K562 (cell line): ENCODE measurements at places on chromosomes 3 and 15. TPM values are rescaled to one million over a fixed set of nuclear protein-coding genes. Genes with fewer than 3 reads are reported as not detected.

GRCh38 chr3:133119176-133119575, 81.0 kb downstream of the TMEM108 start:
- DNase-seq: no peak

DNA sequence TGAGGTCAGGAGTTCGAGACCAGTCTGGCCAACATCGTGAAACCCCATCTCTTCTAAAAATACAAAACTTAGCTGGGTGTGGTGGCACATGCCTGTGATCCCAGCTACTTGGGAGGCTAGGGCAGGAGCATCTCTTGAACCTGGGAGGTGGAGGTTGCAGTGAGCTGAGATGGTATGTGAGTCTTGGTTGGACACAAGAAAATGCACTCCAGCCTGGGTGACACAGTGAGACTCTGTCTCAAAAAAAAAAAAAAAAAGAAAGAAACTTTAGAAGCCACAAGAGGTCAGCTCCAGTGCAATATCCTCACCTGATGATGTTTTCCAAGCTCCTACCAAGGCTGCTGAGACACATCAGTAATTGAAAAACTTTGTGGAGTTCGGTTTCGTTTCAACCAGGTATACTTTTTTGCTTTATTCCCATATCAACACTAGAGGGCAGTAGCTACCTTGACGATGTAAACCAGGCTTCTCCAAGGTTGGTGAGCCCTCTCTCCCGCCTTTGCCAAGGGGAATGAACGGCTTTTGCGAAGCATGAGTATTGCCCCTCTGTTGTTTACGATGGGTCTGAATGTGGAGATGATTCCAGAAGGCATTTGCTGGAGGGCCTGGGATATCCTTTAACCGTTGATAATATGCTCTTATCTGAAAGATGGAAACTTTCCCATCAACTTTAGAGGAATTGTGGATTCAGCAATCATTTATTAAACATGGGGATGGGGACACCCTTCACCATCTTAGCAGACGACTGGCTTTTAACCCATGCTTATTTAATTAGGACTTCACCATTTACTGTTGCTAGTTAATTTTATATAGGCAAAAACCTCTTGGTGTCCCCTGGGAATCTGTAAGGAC, 202.8 kb downstream of the SV2B start:
- DNase-seq: peak; percentile 57

DAZL gene
- total RNA-seq: not detected in 2 replicates

DNA sequence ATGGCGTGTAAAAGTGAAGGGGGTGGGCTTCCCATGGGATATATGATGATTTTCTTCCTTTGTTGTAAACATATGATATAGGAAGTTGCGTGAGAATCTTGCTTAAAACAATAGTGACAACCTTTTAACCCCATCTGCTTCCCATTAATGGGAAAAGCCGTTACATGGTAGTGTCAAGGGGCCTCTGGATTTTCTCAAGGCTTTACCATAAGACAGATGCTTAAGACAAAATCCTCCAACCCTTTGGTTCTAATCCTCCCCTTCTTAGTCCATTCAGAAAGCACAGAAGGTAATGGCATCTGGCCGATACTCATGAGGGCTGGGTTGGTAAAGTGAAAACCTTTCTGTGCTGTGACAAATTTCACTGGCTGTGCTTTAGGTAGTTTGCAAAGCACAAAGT, 25.0 kb downstream of the DPH3 start:
- no peak for DNase-seq

OR5K2 gene
- not detected in 2 replicates for total RNA-seq

DNA sequence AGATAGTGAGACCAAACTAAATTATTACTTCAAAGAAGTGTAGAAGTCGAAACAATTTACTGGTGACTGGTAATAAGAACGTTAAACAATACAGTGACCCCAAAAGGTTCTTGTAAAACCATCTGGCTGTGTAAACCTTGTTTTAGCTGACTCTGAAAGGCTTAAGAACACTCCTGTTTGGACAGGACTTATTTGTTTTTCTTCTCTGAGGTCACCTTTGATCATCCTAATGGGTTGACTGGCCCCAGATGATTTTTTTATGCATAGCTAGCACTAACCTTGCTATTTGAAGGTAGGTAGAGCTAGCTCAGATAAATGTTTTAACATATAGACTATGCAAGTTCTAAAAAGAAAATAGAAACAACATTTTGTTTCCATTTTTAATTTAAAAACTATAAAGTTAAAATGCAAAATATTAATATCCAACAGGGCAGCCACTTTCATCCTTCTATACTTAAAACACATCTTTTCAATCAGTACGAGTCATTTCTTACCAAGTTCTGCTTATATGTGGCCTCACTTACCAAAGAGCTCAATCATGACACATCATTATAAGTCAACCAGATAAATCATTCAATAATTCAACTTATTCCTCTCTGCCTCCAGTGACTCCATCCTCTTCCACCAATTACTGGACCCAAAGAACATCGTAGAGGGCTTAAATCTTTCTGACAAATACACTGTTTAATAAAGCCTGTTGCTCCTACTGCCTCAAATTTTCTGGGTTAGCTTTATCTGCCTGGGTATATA, 158.8 kb downstream of the SSR3 start:
- DNase-seq: no peak

GRCh38 chr3:141112686-141113297, 61.6 kb downstream of the SPSB4 start:
- DNase-seq: no peak

- DNase-seq: no peak
These were observed 72.3 kb upstream of the PDZRN3 start for GRCh38 chr3:73697020-73697419.

DNA sequence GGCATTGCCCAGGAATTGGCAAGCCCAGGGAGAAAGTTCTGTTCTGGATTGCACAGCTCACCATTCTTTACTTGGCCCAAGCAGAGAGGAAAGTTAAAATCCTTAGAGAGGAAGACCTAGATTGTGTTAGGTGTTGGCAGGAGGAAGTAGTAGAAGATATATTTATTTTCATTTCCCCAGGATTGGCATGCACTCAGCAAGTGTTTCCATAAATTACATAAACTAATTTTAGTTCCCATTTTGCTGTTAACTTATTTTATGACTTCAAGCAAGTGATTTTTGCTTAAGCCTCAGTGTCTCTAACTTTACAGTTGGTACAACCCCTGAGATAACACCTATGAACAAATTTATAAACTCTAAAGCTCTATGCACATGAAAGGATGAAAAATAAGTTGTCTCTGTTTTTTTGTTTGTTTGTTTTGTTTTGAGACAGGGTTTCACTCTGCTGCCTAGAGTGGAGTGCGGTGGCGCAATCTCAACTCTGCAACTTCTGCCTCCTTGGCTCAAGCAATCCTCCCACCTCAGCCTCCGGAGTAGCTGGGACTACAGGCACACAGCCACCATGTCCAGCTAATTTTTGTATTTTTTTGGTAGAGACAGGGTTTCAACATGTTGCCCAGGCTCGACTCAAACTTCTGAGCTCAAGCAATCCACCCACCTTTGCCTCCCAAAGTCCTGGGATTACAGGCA, 31.2 kb upstream of the TOP2B start:
- DNase-seq: no peak

DNA sequence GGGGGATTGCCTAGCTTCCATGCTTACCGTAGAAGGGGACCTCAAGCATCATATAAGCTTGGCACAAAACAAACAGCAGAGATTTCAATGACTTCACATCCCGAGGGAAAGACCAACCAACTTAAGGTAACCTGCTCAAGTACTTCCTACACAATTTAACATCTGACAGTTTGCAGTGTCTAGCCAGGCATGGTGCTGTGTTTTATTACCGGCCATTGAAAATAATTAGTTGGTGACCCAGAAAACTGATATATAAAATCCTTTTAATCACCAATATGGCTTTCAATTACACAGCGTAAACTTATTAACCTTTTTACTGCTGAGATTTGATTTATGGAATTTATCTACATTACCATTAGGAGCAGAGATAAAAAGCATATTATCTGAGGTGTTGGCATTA, 268.3 kb downstream of the ARRDC4 start:
- DNase-seq: no peak

IL17RE gene
- 0.47 and 0.72 TPM in 2 replicates for total RNA-seq

GRCh38 chr15:95162531-95162930, 931.2 kb downstream of the MCTP2 start:
- DNase-seq: no peak

GRCh38 chr15:25481208-25481859, 42.5 kb upstream of the UBE3A start:
- no peak for DNase-seq

DNA sequence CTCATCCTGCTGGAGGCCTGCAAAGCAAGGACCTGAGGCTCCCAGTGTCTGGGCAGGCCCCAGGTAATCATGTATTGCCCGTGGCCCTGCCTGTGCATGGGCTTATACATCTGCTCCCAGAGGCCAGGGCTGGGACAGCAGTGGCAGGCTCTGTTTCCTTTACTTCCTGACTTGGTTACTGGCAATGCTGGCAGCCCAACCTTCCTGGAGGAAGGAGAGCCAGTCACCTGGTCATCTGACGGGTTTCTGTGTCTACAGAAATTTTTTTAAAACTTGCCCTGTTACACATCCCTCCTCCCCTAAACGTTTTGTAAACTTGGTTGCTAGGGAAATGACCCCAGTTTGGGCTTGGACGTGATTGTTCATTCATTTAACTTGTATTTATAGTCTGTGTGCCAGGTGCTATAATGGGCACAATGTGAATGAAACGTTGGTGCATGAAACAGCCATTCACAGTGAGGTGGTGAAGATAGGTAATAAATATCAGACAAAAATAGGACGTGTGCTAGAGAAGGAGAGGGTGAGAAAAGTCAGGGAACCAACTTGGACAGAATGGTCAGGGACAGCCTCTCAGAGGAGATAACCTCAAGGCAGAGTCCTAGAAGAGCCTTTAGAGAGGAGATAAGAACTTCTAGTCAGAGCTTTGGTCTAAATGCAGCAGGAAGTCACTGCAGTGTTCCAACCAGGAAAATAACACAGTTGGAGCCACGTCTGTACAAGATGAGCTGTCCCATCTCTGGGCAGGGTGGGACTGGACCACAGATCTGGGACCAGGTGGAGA, 14.1 kb downstream of the TEX264 start:
- peak; percentile 18 for DNase-seq

- DNase-seq: no peak
These were observed 102.2 kb downstream of the ABHD5 start for GRCh38 chr3:43792904-43793303.

DNA sequence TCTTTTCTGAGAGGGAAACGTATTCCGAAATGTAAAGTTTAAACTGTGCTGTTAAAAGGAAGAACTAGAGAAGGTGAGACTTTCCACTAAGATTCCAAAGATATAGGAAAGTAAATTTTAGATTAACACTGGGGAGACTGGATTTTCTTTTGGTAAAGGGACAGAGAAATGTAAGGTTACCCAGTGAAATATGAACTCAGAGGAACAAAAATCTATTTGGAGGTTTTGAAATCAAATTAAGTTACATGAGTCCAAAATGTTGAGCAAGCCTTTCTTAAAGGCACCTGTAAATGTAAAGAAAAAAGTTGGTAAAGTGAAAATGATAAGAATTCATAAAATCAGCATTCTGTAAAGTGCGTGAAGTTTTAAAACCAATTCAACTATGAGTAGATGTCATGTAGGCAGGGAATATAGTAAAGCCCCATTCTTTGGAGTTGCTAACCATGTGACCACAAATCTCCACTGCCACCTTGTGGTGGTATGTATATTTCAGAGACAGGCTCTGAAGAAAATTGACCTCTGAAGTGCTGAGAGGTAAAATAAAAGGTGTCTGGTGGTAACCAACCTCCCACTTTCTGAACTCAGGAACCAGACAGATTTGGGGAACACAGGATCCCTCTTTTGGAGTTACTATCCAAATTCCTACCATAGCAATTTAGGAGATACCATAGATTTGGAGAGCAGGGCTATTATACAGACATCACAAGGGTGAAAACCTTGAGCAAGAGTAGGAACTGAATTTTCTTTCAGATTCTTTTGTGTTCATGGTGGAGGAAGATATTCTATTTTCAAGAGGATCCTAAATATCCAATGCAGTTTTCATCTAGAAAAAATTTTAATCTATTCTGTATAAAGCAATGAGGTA, 215.3 kb downstream of the ROBO2 start:
- DNase-seq: peak; percentile 45

- DNase-seq: peak; percentile 16
These were observed 104.1 kb downstream of the TPRA1 start for GRCh38 chr3:127486321-127486944.

GRCh38 chr15:78641749-78642275, 802 bp upstream of the CHRNB4 start:
- DNase-seq: no peak

DNA sequence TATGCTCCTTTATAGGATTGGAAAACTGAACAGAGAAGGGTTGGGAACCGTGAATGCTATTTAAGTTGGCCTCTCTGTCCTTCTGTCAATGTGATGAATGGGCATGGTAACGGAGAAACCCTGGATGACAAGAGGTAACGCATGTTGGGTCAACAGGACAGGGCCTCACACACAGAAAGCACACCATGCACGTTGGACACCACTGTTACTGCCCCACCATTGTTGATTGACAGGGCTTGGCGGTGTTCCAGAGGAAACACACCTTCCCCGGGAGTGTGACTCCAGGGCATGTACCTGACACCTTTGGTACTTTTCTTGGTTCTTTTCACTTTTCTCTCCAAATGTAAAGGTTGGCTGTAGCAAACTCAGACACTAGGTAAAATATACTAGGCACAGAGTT, 548.5 kb downstream of the OCA2 start:
- no peak for DNase-seq

DNA sequence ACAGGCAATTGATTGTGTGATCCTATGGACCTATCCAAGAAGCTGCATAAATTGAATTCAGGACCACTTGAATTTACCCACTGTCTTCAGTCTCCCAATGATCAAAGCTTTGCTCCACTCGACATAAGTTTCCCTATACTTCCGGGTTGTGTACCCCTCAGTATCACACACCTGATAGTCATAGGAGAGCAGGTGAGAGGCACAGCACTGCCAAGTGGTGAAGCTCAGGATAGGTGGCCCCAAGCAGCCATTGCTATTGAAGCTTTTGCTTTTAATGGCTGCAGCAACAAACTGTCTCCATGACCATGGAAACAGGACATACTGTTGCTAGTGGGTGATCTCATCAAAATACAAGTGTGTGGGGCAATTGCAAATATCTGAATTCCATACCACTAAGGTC, 27.7 kb downstream of the GASK1A start:
- DNase-seq: no peak

GRCh38 chr15:32908135-32908801, 190.5 kb downstream of the GREM1 start:
- no peak for DNase-seq

DNA sequence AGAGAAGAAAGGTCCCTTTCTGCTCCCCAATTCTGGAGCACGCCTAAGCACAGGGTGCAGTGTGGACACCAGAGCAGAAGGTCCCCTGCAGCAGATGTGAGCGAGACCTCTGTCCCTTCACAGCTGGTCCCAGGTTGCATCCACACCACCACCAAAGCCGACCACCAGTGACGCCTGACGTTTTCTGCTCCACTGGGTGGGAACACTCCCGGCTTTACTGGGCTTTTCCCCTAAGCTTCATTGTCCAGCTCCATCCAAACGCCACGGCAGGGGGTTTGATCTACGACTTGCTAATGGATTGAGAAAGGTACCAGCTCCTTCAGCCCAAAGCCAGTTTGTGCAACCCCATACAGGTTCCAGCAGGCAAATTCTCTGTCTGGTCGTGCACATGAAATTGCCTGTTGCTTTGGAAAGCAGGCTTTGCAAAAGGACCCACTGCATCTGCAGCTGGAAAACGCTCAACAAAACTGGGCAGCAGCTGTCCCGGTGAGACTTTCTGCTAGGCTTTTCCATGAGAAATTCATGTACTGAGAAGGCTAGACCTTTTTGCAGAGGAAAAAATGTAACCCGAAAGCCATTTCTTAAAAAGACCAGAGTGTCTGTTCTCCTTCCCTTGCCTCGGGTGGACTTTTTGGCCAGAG, 31.1 kb downstream of the ADAMTS17 start:
- DNase-seq: no peak
